ENCODE measurements at places on chromosomes 2 and 18.
A peak's percentile ranks its signal among the peaks of the same experiment; 100 is the strongest.

GRCh38 chr2:216959433-216959832 lies 99.6 kb upstream of the TNP1 start:
- no peak for DNase-seq

- no peak for DNase-seq
These were observed 3.9 kb downstream of the NCK2 start for GRCh38 chr2:105748566-105748965.

DNA sequence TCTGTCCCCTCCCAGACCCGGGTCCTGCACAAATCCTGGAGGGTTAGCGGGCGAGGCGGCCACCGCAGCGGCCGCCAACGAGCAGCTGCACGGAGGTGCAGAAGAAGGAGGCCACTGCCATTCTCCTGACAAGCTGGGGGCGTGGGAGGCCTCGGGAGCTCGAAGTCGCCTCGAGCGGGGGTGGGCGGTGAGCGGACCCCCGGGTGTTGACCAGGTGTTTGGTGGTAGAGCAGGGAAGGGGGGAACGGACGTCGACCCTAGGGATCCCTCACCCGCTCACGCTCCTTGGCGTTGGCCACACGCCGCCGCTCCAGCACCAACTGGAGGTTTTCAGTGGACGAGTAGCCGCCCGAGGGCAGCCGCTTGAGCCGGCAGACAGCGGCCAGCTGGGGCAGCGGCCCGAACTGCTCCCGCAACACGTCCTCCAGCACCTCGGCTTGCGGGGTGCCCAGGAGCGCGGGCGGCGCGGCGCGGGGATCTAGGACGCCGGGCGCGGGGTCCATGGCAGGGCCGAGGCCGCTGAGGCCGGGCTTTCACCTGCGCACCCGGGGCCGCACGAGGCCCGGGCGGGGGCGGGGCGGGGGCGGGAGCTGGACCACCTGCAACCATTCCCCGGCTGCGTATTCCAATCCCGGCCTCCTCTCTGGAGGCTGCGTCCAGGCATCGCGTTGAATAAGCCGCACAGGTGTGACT lies at the start of gene FIGLA:
FIGLA (minus strand) TSS at position 508 of the 693 bp plus-strand sequence; CDS start at position 503, 5 bp downstream.
- DNase-seq = no peak

GRCh38 chr2:194674043-194674442 lies 983.0 kb upstream of the SLC39A10 start:
- DNase-seq = no peak

GRCh38 chr2:29518010-29518409 lies 402.8 kb downstream of the CLIP4 start:
- peak; percentile 36 for DNase-seq

GRCh38 chr2:18745431-18746272 lies 156.3 kb upstream of the NT5C1B start:
- DNase-seq = no peak

DNA sequence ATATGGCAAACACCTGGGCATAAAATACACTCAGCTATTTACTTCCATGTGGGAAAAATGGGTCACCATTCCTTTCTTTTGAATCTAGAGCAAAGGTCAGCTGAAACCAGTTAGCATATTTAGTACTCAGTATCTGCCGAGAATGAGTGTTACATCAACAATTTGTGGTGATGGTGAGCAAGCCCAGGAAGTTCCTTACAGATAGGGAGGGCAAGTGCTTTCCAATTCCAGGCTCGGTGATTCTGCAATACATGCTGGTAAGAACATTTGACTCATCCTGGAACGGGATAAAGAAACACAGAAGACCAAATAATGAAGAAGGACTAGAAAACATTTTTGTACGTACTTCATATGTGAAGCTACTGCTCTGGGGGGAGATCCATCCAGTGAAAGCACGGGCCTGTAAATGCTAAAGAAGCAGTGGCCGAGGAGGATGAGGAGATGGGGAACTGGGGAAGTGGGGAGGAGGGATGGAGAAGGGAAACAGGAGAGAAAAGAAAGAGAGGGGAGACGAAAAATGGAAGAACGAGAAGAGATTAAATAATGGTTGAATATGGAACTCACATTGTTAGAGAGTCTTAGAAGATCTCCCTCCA lies 251.9 kb downstream of the TTC32 start:
- DNase-seq = no peak

- DNase-seq = no peak
These were observed 97.0 kb downstream of the NEB start for GRCh38 chr2:151637271-151637781.

- DNase-seq = no peak
These were observed 14.2 kb downstream of the PLEK start for GRCh38 chr2:68379184-68379708.

- no peak for DNase-seq
These were observed 134.8 kb downstream of the COL6A3 start for GRCh38 chr2:237279012-237279768.

DNA sequence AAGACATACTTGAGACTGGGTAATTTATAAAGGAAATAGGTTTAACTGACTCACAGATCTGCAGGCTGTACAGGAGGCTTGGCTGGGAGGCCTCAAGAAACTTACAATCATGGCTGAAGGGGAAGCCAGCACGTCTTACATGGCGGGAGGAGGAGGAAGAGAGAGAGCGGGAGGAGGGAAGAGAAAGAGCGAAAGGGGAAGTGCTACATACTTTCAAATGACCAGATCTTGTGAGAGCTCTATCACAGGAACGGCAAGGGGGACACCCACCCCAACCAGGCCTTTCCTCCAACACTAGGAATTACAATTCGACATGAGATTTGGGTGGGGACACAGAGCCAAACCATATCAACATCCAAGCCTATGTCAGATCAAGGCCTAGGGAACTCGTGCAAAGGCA lies 24.2 kb downstream of the MYL12B start:
- DNase-seq = no peak
